ENCODE measurements at places on chromosomes 3 and 15. TPM values are rescaled to one million over a fixed set of nuclear protein-coding genes. Genes with fewer than 3 reads are reported as not detected.

DNA sequence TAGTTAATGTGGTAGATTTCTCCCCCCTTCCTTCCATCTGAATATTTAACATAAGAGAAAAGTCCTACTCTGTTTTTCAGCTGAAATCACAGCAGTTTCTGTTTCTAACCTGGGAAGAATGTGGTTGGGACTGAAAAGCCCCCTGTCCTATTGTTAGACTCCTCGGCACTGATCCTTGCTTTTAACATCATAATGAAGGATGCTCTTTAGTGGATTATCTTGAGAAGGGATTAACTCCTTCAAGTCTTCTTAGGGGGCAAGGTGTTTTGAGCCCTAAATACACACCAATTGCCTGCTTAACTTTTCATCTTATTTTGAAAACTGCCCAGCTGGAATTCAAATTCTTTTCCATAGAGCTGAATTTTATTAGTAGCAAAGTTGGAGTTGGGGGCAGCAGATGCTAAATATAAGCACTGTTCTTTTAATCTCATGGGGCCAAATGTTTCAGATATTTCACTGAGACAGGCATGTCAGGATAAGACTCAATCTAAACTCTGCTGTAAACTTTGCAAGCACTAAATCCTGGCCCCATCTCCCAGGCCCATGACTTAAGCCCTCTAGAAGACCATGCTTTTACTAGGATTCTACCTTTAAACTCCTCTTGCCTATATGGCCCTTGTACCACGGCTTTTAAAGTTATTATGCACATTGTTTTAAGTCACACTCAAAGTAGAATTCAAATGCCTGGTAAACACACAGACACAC lies 243.2 kb upstream of the NR2F2 start:
- H3K4me1 ChIP-seq: no peaks in the 10 kb centered on the region
- H3K27me3 ChIP-seq: no peaks in the 10 kb centered on the region
- no peak for DNase-seq

- no peak for DNase-seq
- H3K4me3 ChIP-seq: no peak overlapping the region
- no peaks in the 10 kb centered on the region for H3K36me3 ChIP-seq
- no peak overlapping the region for H3K27ac ChIP-seq
These were observed 268.2 kb upstream of the LYSMD4 start for GRCh38 chr15:100001405-100001804.

GRCh38 chr3:151044706-151045105 lies 40.8 kb upstream of the MED12L start:
- no peaks in the 10 kb centered on the region for H3K4me1 ChIP-seq
- no peak for DNase-seq
- H3K27ac ChIP-seq: no peak overlapping the region
- no peak overlapping the region for H3K4me3 ChIP-seq
- H3K27me3 ChIP-seq: no peaks in the 10 kb centered on the region

SPINK8 gene
- total RNA-seq: not detected

KCNH8 gene
- total RNA-seq: 0.07 TPM

GRCh38 chr3:182913889-182914288 lies 66.4 kb downstream of the DCUN1D1 start:
- H3K4me3 ChIP-seq: no peak overlapping the region
- H3K4me1 ChIP-seq: peaks cover 7% of the 10 kb centered on the region

PLA2G4E gene
- 0.12 TPM for total RNA-seq

SSR3 gene
- total RNA-seq: 568 TPM

GRCh38 chr15:99951511-99951910 lies 218.3 kb upstream of the LYSMD4 start:
- no peak overlapping the region for H3K4me3 ChIP-seq
- DNase-seq: no peak
- peaks cover 9% of the 10 kb centered on the region for H3K4me1 ChIP-seq
- H3K36me3 ChIP-seq: no peaks in the 10 kb centered on the region

THBS1 gene
- 393 TPM for total RNA-seq

GRCh38 chr3:141360888-141361598 lies 7.3 kb upstream of the ZBTB38 start:
- peak; percentile 83 for DNase-seq
- peaks cover 12% of the 10 kb centered on the region for H3K36me3 ChIP-seq
- peaks cover 23% of the 10 kb centered on the region for H3K4me1 ChIP-seq

GRCh38 chr15:65979316-65979715 lies 110.0 kb downstream of the RAB11A start:
- no peaks in the 10 kb centered on the region for H3K36me3 ChIP-seq
- no peaks in the 10 kb centered on the region for H3K4me1 ChIP-seq
- H3K27ac ChIP-seq: no peak overlapping the region
- peaks cover 23% of the 10 kb centered on the region for H3K27me3 ChIP-seq

- DNase-seq: no peak
- H3K4me1 ChIP-seq: peaks cover 32% of the 10 kb centered on the region
- H3K27ac ChIP-seq: no peak overlapping the region
- H3K4me3 ChIP-seq: no peak overlapping the region
- H3K27me3 ChIP-seq: no peaks in the 10 kb centered on the region
These were observed 9.5 kb downstream of the RUVBL1 start for GRCh38 chr3:128113817-128114794.

DNA sequence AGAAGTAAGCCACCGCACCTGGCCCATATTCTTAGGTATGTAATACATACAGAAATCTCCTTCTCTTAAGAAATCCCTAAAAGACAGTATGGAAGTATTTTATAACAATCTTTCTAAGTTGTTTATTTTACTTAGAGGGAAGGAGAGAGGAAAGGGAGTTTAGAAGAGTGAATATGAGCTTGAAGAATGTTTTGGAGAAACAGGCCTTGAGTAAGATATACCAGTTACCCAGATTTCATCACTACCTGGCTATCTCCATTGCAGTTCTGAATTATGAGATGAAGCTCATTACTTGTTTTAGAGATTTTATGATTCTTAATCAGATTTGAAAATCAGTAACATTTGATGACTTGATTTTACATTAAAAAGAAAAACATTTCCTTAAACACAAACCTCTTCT lies 71.9 kb downstream of the DCUN1D1 start:
- no peak for DNase-seq
- H3K27me3 ChIP-seq: no peaks in the 10 kb centered on the region
- peaks cover 7% of the 10 kb centered on the region for H3K4me1 ChIP-seq
- H3K36me3 ChIP-seq: peaks cover 33% of the 10 kb centered on the region

DNA sequence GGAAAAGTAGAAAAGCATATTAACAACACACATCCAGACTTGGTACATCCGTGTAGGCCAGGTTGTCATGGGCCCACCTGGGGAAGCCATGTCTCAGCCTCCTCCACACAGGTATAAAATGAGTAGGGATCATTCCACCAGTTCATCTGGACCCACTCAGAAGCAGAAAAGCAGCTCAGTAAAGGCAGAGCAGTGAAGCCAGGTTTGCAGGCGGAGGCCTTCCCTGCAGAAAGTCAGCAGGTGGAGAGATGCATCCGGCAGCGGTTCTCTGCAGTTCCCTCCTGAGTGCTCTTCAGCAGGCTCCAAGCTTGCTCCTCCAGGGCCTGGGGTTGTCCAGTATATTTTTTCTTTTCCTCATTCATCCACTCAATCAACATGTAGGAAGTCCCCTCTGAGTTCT lies 22.1 kb downstream of the LOXL1 start:
- H3K36me3 ChIP-seq: peaks cover 5% of the 10 kb centered on the region
- no peak overlapping the region for H3K27ac ChIP-seq
- H3K27me3 ChIP-seq: no peaks in the 10 kb centered on the region
- DNase-seq: no peak
- no peak overlapping the region for H3K4me3 ChIP-seq
- peaks cover 5% of the 10 kb centered on the region for H3K4me1 ChIP-seq

MESP1 gene
- total RNA-seq: 0.58 TPM

- no peak overlapping the region for H3K4me3 ChIP-seq
- no peak overlapping the region for H3K27ac ChIP-seq
- peak; percentile 45 for DNase-seq
These were observed 101.7 kb downstream of the IGSF11 start for GRCh38 chr3:118932822-118933558.

HEMK1 gene
- total RNA-seq: 23.8 TPM

GRCh38 chr3:73448761-73449301 lies 175.9 kb downstream of the PDZRN3 start:
- no peak overlapping the region for H3K27ac ChIP-seq
- no peaks in the 10 kb centered on the region for H3K36me3 ChIP-seq
- H3K4me3 ChIP-seq: no peak overlapping the region

GRCh38 chr3:104642827-104643226 lies 723.9 kb upstream of the ALCAM start:
- no peak overlapping the region for H3K27ac ChIP-seq
- no peaks in the 10 kb centered on the region for H3K27me3 ChIP-seq
- H3K36me3 ChIP-seq: no peaks in the 10 kb centered on the region
- no peaks in the 10 kb centered on the region for H3K4me1 ChIP-seq
- DNase-seq: no peak

DNA sequence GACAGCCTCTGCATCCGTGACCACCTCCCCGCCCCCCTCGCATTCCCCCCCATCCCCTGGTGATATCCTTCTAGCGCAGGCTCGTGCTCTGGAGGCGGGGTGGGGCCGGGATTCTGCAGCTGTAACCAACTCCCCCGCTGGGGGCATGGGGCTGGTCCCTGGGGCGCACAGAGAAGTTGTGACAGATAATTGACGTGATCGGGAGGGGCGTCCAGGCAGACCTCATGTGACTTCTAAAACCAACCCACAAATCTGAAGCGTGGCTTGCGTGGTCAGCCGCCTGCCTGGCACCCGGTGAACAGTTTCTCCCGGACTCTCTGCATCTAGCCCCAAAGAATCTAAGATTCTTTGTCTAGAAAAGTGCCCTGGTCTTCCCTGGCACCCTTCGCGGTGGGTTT lies 100.6 kb upstream of the IGF1R start:
- peak overlapping the region; percentile 78 for H3K4me3 ChIP-seq
- H3K36me3 ChIP-seq: no peaks in the 10 kb centered on the region
- H3K27me3 ChIP-seq: peaks cover 21% of the 10 kb centered on the region
- DNase-seq: no peak

DNA sequence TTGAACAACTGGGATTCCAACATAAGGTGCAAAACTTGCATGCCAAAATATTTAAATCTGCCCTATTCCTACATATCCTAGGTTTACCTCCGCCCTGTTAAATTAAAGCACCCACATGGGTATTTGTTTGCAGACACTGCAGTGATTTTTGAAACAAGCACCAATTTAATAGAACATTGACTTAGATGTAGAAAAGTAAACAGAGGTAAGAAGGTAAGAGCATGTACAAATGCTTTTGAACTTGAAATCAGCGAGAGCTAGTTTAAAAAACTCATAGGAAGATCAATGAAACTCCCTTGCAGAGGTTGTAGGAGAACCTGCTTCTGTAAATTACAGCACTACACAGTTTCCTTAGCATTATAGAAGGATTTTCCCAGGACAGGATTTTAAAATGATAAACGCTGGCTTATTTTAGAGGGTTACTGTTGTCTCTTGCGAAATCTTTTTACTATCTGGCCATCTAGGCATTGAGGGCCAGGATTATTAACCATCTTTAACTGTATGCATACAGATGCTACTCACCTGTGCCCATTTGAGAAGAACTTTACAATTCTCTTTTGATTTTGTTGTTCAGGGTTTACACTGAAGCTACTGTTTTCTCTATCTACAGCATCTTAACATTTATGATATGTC lies 284.8 kb downstream of the FEZF2 start:
- no peak for DNase-seq
- H3K4me1 ChIP-seq: peaks cover 13% of the 10 kb centered on the region
- no peak overlapping the region for H3K4me3 ChIP-seq
- H3K27me3 ChIP-seq: no peaks in the 10 kb centered on the region

CHRM5 gene
- total RNA-seq: not detected

DNA sequence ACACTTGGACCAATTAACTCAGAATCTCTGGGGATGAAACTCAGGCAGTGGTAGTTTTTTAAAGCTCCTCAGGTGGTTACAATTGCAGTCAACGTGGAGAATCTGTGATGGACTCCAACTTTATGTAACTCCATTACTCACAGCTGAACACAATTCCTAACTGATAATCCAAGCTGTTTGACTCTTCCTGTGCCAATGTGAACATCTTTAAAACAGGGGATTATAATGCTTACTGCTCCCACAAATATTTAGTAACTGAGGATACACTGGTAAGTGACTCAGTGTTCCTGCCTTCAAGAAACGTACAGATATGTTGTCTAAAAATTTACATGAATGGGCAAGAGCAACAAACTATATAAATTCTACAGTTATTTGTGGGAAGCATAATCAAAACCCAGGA lies 85.6 kb downstream of the OSBPL10 start:
- H3K36me3 ChIP-seq: peaks cover 10% of the 10 kb centered on the region
- H3K27ac ChIP-seq: peak overlapping the region; percentile 49
- DNase-seq: no peak
- H3K4me3 ChIP-seq: no peak overlapping the region

TTLL13 gene
- total RNA-seq: not detected

GRCh38 chr15:79172032-79172481 lies 81.5 kb upstream of the RASGRF1 start:
- no peak overlapping the region for H3K27ac ChIP-seq
- H3K4me1 ChIP-seq: peaks cover 21% of the 10 kb centered on the region
- peaks cover 6% of the 10 kb centered on the region for H3K36me3 ChIP-seq

DNA sequence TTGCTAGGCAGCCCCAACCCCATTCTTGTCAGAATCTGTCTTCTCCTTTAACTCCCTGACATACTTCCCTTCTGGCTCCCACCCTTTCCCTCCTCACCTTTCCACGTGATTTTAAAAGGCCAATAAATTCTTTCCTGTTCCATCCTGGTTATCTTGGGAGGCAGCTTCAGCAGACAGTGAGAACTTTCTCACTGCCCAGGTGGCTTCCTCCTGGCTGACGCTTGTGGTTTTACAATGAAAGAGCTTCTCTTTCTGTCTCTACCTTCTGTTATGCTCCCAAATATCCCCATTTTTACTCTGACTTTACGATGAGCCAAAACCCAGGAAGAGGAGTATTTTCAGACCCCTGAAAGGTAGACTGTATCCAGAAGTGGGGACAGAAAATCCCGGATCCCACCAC lies 42.1 kb downstream of the GASK1A start:
- H3K4me3 ChIP-seq: no peak overlapping the region
- no peaks in the 10 kb centered on the region for H3K27me3 ChIP-seq
- no peaks in the 10 kb centered on the region for H3K36me3 ChIP-seq
- H3K27ac ChIP-seq: no peak overlapping the region

DNA sequence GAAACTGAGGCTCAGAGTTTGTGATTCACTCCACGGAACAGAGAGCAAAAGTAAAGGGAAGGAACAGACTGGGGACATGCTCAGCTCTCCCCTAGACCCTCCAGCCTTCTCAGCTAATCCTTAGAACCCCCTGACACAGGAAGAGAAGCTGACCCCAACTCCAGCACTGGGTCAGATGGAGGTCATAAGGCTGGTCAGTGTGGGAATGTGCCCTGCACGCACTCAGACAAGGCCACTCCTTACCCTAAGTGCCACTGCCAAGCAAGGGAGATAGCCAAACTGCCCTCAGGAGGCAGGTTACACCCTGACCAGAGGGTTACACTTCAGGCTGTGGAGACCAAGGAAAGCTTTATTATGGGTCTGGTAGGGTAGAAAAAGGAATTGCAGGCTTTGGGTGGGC lies 1.2 kb downstream of the RPL29 start:
- H3K4me3 ChIP-seq: peak overlapping the region; percentile 96
- H3K27ac ChIP-seq: peak overlapping the region; percentile 100
- no peaks in the 10 kb centered on the region for H3K27me3 ChIP-seq
- peaks cover 8% of the 10 kb centered on the region for H3K4me1 ChIP-seq

CPLX3 gene
- not detected for total RNA-seq

ARHGEF26 gene
- 0.63 TPM for total RNA-seq

CD96 gene
- not detected for total RNA-seq

All from MCF 10A (cell line).